ENCODE measurements at places on chromosomes 6 and 20. TPM values are rescaled to one million over a fixed set of nuclear protein-coding genes. Genes with fewer than 3 reads are reported as not detected.

DNA sequence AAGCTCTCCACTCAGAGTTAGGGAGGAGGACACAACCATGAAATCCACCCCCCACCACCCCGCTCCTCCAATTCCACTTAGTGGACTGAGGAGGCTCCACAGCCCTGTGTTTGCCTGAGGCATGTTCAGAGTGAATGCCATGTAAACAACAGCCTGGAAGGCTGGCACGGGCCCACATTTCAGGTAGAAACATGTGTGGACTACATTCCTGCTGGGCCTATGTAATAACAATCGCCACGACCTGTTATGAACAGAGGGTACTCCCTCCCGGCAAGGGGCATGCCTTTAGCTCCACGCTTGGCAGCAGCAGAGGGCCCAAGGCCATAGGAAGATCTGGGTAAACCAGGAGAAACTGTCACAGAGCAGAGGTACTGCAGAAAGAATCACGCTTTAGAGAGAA lies 65.5 kb downstream of the ISM1 start:
- no peaks in the 10 kb centered on the region for H3K4me1 ChIP-seq
- no peaks in the 10 kb centered on the region for H3K36me3 ChIP-seq
- no peak overlapping the region for H3K27ac ChIP-seq
- H3K27me3 ChIP-seq: no peaks in the 10 kb centered on the region

DNA sequence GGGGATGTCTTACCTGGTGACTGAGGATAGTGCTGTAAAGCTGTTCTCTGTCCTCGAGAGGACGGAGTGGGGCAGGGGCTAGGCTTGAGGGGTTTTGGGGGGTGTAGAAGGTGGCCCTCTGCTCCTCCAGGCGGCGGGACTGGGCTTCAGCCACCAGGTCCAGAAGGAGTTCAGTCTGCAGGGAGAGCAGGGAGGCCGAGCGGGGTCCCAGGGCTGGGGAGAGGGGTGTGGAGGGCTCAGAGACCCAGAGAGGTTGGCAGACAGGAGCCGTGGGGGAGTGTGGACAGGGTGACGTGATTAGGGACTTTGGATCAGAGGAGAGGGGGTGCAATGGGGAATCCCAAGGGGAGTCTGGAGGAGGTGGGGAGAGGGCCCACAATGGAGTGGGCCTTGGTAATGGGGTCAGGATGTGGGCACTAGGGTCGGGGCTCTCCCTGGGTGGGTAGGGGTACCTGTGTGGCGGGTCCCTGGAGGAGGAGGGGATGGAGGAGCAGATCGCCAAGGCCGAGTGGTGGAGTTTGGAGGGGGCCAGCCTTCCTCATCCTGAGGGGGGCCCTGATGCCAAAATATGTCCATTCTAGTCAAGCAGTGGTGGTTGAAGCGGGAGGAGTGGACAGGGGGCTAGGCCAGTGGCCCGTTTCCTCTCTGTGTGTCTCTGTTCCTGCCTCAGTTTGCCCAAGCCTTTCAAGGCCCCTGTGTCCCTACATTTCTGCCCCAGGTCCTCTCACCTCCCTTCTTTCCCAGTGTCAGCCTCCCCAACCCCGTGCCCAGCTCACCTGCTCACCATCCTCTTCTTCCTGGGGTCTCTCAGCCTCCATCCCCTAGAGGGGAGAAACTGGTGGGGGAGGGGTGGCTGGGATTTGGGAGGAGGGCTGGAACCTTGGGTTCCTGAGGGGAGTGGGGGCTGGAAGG lies 491 bp downstream of the GPSM3 start:
- H3K27me3 ChIP-seq: no peaks in the 10 kb centered on the region
- peaks cover 9% of the 10 kb centered on the region for H3K36me3 ChIP-seq
- H3K4me1 ChIP-seq: peaks cover 2% of the 10 kb centered on the region
- H3K27ac ChIP-seq: peak overlapping the region; percentile 98

- no peak overlapping the region for H3K4me3 ChIP-seq
- H3K27ac ChIP-seq: no peak overlapping the region
- no peak for DNase-seq
- peaks cover 3% of the 10 kb centered on the region for H3K4me1 ChIP-seq
- no peaks in the 10 kb centered on the region for H3K36me3 ChIP-seq
Measured at GRCh38 chr6:42383421-42384205, 68.1 kb downstream of the TRERF1 start.

DNA sequence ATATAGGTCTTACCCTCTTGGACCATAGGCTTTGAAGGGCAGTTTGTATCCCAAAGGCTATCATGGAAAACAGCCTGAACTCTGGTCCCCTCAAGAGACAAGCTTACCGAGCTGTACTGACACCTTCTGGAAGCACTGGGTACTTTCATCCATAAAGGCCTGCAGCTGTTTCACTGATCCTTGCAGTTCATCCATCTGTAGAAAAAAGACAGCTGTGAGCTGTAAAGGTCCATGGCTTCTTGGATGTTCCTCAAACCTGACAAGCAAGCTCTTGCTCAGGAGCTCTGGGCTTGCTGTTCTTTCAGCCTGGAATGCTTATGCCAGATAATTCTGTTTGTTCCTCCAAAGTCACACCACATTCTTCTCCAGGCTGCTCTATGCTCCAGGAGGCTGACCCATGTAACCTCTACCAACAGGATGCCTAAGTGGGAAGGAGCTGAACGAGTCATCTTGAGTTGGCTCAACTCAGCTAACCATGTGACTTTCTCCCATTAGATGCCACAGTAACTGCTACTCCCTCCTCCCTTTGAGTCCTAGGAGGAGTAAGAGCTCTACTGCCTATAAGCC lies 8.8 kb upstream of the NDRG3 start:
- no peak overlapping the region for H3K4me3 ChIP-seq
- H3K36me3 ChIP-seq: no peaks in the 10 kb centered on the region
- peak; percentile 85 for DNase-seq
- peaks cover 2% of the 10 kb centered on the region for H3K4me1 ChIP-seq
- H3K27ac ChIP-seq: no peak overlapping the region

DNA sequence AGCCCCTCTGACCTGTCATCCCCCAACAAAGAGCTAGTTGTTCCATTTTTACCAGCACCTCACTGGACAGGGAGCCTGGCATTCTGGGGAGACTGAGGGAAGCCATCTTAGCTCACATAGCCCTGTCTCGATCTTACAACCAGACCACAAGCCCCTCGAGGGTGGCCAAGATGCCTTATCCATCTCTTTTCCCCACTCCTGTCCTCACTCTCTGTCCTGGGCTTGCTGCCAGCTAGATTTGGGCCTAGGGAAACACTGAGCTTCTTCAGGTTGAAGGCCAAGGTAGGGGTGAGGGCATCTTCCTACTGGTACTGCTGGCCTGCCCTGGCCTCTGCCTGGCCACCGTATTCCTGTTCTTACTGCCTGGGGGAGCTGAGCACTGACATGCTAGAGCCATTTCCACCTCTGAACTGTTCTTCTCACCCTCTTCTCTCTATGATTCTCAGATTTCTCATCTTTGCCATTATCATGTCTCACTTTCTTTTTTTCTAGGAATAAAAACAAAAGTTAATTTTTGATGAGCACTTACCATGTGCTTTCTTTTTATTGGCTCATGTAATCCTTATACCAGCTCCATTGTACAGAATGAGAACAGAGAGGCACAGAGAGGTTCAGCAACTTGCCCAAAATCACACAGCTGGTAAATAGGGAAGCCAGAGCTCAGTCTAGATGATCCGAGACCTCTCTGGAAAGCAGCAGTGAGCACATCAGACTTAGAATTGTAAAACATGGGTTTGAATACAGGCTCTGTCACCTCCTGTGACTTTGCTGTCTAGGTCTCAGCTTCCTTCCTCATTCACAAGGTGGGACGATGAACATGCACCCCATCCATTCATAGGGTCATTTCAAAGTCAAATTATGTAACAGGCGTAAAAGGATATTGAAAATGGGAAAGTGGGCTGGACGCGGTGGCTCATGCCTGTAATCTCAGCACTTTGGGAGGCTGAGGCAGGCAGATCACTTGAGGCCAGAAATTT lies 28.7 kb downstream of the FGD2 start:
- H3K36me3 ChIP-seq: no peaks in the 10 kb centered on the region
- no peak overlapping the region for H3K27ac ChIP-seq
- H3K27me3 ChIP-seq: no peaks in the 10 kb centered on the region
- no peaks in the 10 kb centered on the region for H3K4me1 ChIP-seq
- H3K4me3 ChIP-seq: no peak overlapping the region

DNA sequence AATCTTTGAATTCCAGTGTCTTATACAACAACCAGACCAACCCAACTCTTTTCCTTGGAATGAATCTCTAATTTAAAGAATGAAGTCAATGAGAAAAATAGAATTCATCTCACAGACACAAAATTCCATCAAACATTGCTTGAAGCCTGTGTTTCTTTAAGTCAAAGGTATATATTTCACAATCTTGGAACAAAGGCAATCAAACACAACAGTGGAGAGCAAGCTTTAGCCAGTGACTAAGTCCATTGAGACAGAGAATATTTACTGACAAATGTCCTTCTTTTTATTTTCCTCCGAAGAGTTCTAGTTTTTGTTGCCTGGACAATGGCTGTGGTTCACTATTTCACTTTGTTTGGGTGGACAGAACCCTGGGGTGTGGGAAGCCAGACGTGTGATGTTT lies 35.8 kb downstream of the MEP1A start:
- H3K36me3 ChIP-seq: no peaks in the 10 kb centered on the region
- H3K27me3 ChIP-seq: no peaks in the 10 kb centered on the region
- no peak for DNase-seq
- H3K4me1 ChIP-seq: no peaks in the 10 kb centered on the region
- no peak overlapping the region for H3K27ac ChIP-seq
- no peak overlapping the region for H3K4me3 ChIP-seq

- H3K27me3 ChIP-seq: no peaks in the 10 kb centered on the region
- DNase-seq: no peak
- H3K4me3 ChIP-seq: no peak overlapping the region
- peaks cover 5% of the 10 kb centered on the region for H3K4me1 ChIP-seq
Measured at GRCh38 chr6:7500752-7501282, 40.7 kb upstream of the DSP start.

DNA sequence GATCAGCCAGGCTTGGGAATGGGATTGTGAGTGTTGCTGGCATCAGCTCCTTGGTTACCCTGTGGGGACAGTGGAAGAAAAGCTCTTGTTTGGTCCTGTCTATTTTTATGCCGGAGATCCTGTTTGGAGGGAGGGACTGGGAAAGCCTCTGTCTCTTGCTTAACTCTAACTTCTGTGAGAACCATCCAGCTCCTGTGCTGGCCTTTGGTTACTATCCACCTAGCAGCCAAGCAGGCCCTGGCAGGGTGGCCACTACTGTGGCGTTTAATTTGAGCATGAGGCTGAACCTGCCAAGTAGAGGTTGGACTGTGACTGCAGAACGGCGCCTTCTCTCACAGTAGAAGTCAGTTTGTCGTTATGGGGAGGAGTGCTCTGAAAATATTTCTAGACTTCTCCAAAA lies 193.3 kb downstream of the UTRN start:
- H3K27ac ChIP-seq: no peak overlapping the region
- no peaks in the 10 kb centered on the region for H3K27me3 ChIP-seq
- H3K4me1 ChIP-seq: no peaks in the 10 kb centered on the region
- DNase-seq: no peak

GRCh38 chr6:42790549-42791181 lies 8.8 kb downstream of the BICRAL start:
- H3K4me3 ChIP-seq: no peak overlapping the region
- H3K27me3 ChIP-seq: no peaks in the 10 kb centered on the region
- DNase-seq: no peak
- peaks cover 15% of the 10 kb centered on the region for H3K4me1 ChIP-seq
- H3K36me3 ChIP-seq: no peaks in the 10 kb centered on the region

DNA sequence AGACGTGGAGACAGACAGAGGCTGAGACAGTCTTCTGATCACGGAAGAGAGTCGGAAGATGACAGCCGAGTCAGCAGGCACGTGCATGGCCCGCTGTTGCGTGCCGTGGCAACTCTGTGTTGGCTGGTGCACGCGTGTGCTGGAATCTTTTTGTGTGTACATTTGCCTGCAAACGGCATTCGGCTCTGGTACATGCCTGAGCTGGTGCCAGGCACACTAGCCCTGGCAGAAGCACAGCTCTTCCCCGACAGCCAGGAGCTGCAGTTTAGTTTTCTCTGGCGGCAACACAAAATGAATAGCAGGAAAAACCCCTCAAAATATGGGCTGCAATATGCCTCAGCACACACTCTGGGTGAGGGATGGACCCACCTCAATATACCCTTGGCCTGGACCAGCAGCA lies 769 bp upstream of the PDYN start:
- H3K27me3 ChIP-seq: no peaks in the 10 kb centered on the region
- DNase-seq: no peak
- no peak overlapping the region for H3K27ac ChIP-seq
- no peaks in the 10 kb centered on the region for H3K36me3 ChIP-seq
- H3K4me1 ChIP-seq: no peaks in the 10 kb centered on the region

- H3K27me3 ChIP-seq: no peaks in the 10 kb centered on the region
- H3K36me3 ChIP-seq: no peaks in the 10 kb centered on the region
- H3K27ac ChIP-seq: peak overlapping the region; percentile 53
Measured at GRCh38 chr20:23084845-23085365, 1.2 kb downstream of the CD93 start.

GRCh38 chr20:25207149-25207959 lies 11.8 kb downstream of the ENTPD6 start:
- no peak overlapping the region for H3K27ac ChIP-seq
- no peak for DNase-seq
- H3K36me3 ChIP-seq: peaks cover 9% of the 10 kb centered on the region
- no peak overlapping the region for H3K4me3 ChIP-seq
- no peaks in the 10 kb centered on the region for H3K27me3 ChIP-seq
- H3K4me1 ChIP-seq: no peaks in the 10 kb centered on the region

DNA sequence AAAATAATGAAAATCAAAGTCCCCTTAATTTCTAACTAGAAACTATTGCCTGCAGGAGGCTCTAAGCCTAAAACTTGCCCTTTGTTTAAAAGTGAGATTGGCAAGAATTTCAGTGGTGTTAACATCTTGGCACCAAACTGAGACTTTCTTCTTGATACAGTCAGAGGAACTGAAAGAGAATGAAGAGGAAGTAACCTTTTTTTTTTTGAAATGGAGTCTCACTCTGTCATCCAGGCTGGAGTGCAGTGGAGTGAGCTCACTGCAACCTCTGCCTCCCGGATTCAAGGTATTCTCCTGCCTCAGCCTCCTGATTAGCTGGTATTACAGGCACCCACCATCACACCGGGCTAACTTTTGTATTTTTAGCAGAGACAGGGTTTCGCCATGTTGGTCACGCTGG lies 3.6 kb downstream of the DOP1A start:
- peaks cover 4% of the 10 kb centered on the region for H3K4me1 ChIP-seq
- no peak for DNase-seq
- H3K27ac ChIP-seq: peak overlapping the region; percentile 47
- no peaks in the 10 kb centered on the region for H3K27me3 ChIP-seq
- no peaks in the 10 kb centered on the region for H3K36me3 ChIP-seq

DNA sequence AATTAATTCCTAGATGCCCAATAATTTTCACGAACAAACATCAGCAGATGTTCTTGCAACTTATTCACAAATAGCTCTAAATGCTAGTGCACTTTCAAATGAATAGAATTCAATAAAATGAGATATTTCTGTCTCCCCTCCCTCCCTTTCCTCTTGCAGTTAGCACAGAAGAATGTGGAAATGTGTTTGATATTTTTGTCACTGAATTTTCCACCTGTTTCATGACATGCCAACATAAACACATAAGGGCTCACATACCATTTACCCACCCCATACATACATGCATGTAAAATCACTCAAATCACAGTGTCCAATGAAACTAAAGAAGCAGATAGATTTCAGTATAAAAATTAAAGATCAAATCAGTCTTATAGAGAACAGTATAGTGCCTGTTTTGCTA lies 746.9 kb upstream of the MARCKS start:
- H3K4me3 ChIP-seq: no peak overlapping the region
- H3K27me3 ChIP-seq: no peaks in the 10 kb centered on the region
- no peaks in the 10 kb centered on the region for H3K36me3 ChIP-seq
- H3K27ac ChIP-seq: no peak overlapping the region
- DNase-seq: no peak

ACTL10 gene
- total RNA-seq: 3.0 TPM

FAM184A gene
- 3.4 TPM for total RNA-seq

PKIB gene
- 5.3 TPM for total RNA-seq

RAD21L1 gene
- total RNA-seq: not detected

HLA-DQB2 gene
- 15.1 TPM for total RNA-seq

SERPINB1 gene
- total RNA-seq: 86.4 TPM
